SW480 (cell line): ENCODE measurements at places on chromosomes 4 and X.

- no peak for DNase-seq
Measured at GRCh38 chr4:121009578-121010478, 62.5 kb downstream of the NDNF start.

GRCh38 chr4:106371161-106371560 is 2.6 kb upstream of the GIMD1 start:
- no peak for DNase-seq

DNA sequence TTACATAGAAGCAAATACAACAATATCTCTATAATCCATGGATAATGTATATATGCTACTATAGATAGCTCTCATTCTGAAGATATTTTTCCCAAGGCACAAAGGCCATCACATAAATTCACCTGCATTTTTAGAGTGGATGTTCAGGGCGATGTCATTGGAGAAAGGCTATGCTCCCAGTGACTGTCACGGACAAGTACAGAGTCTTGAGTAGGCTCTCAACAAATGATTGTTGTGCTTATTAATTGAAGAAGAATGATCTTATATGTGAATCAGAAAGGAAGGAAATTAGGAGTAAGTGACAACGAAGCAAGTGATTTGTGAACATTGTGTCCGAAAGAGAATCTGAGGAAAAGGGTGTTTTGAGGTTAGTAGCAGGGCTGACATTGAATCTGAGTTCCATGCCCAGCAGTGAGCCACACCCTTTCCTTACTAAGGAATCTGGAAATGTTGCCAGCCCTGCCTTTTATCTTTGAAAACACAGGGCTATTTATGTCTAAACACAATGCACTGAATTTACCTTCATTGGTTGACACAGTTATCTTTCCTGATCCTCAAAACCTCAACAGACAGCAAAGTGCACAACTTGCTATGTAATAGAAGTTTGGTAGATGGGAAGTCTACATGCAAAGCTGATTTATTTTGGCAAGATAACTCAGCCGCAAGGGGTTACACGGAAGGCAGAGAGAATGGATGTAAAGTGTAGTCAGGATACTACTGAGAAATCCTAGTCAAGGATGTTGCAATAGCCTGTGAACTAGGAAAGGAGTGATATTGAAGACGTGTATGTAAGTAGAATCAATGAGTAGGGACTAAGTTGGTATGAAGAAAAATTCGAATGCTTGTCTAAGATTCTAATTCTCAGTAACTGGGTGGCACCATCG is 50.4 kb downstream of the SORBS2 start:
- DNase-seq = peak; percentile 78

GRCh38 chr4:17502756-17503155 is 9.1 kb downstream of the QDPR start:
- DNase-seq = no peak

DNA sequence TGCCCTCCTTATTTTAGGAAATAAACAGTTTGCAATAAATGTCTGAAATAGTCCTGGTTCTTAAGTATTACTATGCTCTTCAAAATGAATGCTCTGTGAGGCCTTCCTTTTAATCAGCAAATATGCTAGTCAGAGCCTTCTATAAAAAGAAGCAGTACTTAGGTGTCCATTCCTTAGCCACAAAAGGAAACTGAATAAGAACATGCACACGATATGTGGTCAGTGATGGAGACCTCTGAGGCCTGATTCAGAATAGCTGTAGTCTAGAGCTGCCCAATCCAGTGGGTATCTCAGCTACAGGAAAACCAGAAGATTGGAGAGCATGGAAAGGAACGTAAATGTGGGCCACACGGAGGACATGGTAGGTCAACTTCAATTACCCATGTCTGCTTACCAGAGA is 141.8 kb downstream of the RASL11B start:
- DNase-seq = no peak

- no peak for DNase-seq
Measured at GRCh38 chrX:131646106-131646505, 102.2 kb downstream of the OR13H1 start.

DNA sequence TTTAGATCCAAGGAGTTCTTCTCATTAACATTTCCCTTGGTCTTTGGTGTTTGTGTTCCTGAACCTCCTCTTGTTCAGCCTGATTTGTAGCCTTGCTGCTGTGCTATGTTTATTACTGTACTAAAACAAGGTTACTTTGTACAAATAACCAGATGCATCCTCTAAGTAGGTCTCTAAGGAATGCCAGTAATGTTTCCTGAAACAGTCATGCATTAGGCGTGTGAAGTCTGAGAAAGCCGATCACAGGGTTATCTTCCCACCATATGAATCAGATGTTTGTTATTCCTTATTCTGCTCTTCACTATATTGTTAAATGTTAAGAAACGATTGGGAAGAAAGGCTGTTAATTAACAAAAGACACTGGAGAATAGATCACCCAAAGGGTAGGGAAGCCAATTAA is 66.9 kb downstream of the GALNTL6 start:
- DNase-seq = no peak

- peak; percentile 65 for DNase-seq
Measured at GRCh38 chrX:1323315-1323714, 13.3 kb upstream of the IL3RA start.

GRCh38 chrX:130851569-130851968 is 51.4 kb downstream of the ENOX2 start:
- DNase-seq = no peak

GRCh38 chr4:185211035-185211434 is 1.6 kb downstream of the SNX25 start:
- no peak for DNase-seq

GRCh38 chrX:1327651-1328304 is 8.8 kb upstream of the IL3RA start:
- no peak for DNase-seq

- DNase-seq = no peak
Measured at GRCh38 chr4:96037705-96038104, 197.8 kb downstream of the PDHA2 start.

DNA sequence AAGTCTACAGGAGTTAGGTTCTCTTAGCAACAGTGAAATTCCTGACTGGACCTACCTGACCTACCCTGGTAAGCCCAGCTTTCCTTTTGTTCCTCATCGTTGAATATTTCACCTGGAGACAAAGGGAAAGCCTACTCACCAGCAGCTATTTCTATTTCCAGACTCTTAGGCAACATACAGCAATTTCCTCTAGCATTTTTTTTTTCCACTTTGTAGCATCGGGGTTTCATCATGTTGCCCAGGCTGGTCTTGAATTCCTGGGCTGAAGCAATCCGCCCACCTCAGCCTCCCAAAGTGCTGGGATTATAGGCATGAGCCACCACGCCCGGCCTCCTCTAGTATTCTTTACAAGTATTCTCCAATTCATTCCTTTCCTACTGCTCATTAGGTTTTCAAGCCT is 6.8 kb upstream of the S100G start:
- DNase-seq = peak; percentile 6

- no peak for DNase-seq
Measured at GRCh38 chrX:120672389-120672788, 42.5 kb upstream of the C1GALT1C1 start.

DNA sequence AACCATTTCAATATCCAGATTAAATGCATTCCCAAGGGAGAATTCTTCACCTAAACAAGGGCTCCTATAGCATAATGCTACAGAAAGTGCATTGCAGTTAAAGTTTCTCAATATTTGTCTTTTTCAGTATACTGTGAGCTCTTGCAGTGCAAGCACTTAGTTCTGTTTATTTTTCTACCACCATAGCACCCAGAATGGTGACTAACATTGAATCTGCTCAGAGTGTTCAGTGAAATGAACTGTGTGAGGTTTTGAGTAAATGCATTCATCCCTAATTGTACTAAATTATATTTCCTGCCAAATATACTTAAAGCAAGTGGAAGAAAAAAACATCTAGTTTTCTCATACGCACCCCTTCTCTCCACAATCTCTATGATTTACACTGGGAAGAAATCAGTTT is 383.9 kb downstream of the PCDH7 start:
- no peak for DNase-seq

- DNase-seq = no peak
Measured at GRCh38 chr4:177879851-177880250, 437.6 kb upstream of the AGA start.

DNA sequence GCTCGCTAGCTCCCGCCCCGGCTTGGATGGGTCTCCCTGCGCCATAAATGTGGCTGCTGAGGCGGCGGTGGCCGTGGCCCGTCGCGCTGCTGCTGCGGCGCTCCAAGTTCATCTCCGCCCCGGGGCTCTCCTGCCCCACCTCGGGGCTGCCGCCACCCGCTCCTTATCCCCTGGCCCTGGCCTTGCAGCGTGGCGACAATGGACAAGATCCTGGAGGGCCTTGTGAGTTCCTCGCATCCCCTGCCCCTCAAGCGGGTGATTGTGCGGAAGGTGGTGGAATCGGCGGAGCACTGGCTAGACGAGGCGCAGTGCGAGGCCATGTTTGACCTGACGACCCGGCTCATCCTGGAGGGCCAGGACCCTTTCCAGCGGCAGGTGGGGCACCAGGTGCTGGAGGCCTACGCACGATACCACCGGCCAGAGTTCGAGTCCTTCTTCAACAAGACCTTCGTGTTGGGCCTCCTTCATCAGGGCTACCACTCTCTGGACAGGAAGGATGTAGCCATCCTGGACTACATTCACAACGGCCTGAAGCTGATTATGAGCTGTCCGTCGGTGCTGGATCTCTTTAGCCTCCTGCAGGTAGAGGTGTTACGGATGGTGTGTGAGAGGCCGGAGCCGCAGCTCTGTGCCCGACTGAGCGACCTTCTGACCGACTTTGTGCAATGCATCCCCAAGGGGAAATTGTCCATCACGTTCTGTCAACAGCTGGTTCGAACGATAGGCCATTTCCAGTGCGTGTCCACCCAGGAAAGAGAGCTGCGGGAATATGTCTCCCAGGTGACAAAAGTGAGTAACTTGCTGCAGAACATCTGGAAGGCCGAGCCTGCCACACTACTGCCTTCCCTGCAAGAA is 763 bp downstream of the USP38 start:
- peak; percentile 13 for DNase-seq

- DNase-seq = no peak
Measured at GRCh38 chrX:25275159-25275558, 259.4 kb upstream of the ARX start.

- DNase-seq = no peak
Measured at GRCh38 chr4:152705903-152706302, 26.1 kb upstream of the TMEM154 start.

- DNase-seq = no peak
Measured at GRCh38 chr4:143026459-143027170, 158.1 kb upstream of the USP38 start.

DNA sequence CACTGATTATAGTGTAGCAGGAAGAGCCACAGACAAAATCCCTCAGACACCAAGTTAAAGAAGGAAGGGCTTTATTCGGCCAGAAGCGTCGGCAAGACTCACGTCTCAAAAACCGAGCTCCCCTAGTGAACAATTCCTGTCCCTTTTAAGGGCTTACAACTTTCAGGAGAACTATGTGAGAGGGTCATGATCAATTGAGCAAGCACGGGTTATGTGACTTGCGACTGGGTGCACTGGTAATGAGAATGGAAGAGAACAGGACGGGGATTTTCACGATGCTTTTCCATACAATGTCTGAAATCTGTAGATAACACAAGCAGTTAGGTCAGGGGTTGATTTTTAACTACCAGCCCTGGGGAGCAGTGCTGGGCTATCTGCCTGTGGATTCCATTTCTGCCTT is 116.7 kb downstream of the MFAP3L start:
- no peak for DNase-seq

GRCh38 chr4:15833801-15834200 is 55.7 kb downstream of the CD38 start:
- no peak for DNase-seq

GRCh38 chr4:57114973-57115372 is 4.8 kb upstream of the IGFBP7 start:
- DNase-seq = no peak

DNA sequence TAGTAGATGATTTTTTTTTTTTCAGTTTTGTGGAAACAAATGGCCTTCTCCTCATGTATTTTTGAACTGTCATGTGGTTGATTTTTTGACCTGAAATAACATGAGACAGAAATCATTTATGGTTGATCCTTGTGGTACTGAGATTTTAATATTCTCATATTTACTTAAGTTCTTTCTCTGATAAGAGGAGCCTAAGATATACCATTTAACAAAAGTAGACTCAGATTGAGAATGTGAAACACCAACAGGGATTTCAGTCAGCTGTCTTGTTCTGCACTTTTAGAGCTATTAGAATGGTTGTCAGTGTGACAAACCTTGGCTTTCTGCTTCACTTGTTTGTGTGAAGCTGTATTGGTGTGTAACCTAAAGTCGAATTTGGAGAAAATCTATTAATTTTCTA is 575.7 kb downstream of the SPOCK3 start:
- DNase-seq = no peak

- DNase-seq = no peak
Measured at GRCh38 chr4:151228189-151229119, 48.5 kb upstream of the PRSS48 start.

DNA sequence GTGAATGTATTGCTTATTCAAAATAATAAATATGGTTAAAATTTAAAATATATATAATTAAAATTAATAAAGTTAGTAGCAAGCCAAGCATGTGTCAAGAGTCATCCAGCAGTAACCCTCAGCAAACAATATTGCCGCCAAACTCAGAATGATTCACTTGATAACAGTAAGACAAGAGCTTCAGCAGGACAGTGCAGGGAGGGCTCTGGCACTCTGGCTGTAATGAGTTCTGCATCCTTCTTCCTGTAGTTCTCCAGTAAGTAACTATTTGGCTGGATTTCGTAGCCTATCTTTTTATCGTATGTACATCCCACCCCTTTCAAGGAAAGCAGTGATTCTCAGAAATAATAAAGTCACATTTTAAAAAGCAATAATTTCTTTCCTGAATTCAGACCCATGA is 17.6 kb downstream of the OTUD6A start:
- no peak for DNase-seq

- no peak for DNase-seq
Measured at GRCh38 chr4:2572076-2572475, 35.6 kb downstream of the FAM193A start.

DNA sequence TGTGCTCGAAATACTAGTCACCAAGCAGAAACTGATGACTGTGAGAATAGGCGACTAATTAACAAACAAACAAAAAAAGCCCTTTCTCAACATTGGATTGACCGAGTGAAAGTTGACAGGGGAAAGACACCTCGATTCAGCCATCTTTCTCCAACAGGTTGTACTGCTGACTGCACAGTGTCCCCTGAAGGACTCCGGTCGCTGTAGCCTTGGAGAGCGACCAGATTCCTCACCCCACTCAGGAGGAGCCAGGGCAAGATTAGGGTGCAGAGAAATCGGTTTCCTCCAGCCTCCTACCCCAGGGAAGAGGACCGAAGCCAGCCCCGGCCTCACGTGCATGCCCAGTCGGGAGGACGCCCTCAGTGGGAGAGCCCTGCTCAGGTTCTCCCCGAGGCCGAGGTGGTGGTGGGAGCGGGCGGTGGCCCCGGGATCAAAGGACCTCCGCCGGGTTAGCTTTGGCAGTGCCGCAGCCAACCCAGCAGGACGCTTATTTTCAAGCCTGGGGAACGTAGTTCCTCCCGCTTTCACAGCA is 1.1 kb upstream of the RAP1GDS1 start:
- DNase-seq = peak; percentile 46

- DNase-seq = no peak
Measured at GRCh38 chrX:17679820-17680219, 57.5 kb upstream of the SCML1 start.

GRCh38 chr4:154618708-154619315 is 6.4 kb upstream of the FGG start:
- DNase-seq = peak; percentile 49

- DNase-seq = no peak
Measured at GRCh38 chr4:125244848-125245450, 69.8 kb upstream of the FAT4 start.

- DNase-seq = peak; percentile 24
Measured at GRCh38 chrX:132615391-132616131, 126.7 kb upstream of the MBNL3 start.

- DNase-seq = no peak
Measured at GRCh38 chrX:69083801-69084200, 81.5 kb downstream of the PJA1 start.

GRCh38 chr4:134627366-134627765 is 425.8 kb upstream of the PABPC4L start:
- DNase-seq = no peak
